ENCODE measurements at places on chromosomes 6 and 20.

DNA sequence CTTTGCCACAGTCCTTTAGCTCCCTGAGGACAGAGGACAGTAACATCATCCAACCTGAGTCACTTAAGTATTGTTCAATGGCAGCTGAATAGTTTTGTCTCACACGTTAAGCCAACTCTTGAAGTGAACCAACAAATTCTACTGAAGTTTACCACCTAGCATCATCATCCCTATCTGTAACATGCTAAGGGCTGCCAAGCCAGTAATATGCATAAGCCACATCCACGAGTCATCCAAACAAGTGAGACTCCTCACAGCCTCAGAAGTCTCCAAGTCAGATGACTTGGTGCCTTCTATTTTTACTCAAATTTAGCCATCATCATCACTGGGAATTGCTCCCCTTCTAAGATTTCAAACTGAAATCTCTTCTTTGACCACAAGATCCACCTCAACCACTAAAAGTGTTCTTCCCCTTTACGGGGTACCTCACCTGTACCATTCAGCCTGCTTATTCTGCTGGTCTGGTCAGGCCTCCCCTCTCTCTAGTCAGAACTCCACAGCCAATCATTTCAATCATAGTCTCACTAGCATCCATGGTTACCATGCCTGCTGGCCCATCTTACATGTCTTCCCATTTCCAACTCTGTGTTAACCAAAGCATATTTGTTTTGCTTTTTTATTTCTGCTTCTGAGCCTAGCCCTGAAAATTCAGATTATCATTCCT lies 73.7 kb downstream of the DTNBP1 start:
- no peak for DNase-seq

GRCh38 chr20:42159808-42160207 lies 541.6 kb upstream of the CHD6 start:
- DNase-seq = no peak

GRCh38 chr20:62193079-62194025 lies 10.5 kb downstream of the MTG2 start:
- DNase-seq = no peak

DNA sequence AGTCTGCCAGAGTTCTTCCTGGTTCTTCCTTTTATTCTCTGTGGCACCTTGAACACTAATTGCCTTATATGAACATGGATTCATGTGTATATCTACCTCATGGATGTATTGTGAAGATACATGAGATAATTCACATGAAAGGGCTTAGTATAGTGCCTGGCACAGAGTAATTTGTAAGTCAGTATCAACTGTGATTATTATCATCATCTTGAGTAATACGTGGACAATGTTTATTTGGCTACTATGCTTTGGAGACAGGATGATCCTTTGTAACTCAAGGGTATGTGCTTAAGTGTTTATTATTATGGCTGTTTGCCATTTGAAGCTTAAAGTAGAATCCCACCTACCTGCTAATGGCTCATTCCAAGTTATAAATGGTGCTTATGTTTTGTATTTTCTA lies 16.0 kb downstream of the DOP1A start:
- no peak for DNase-seq

GRCh38 chr20:21102603-21103311 lies 3.4 kb downstream of the LINC00237 start:
- DNase-seq = peak; percentile 49

GRCh38 chr6:102458990-102459389 lies 1065.5 kb downstream of the GRIK2 start:
- DNase-seq = no peak

DNA sequence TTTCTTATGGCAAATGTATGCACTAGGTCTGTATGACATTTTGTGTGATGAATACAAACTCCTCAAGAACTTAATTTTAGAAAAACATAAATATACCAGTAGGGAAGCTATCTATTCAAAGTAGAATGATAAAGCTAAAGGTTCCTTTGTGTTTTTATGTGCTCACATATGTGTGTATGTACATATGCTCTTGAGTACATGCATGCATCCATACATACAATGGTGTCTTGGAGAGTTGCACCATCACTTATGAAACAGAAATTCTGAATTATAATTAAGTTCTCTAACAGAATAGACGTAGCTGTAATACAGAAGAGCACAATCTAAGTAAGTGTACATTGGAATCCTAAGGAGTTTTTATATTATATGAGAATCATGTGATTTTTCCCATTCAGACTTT lies 2.3 kb downstream of the NKAIN2 start:
- DNase-seq = no peak

- DNase-seq = no peak
Observed at GRCh38 chr20:9025643-9026042, 43.2 kb upstream of the PLCB4 start.

DNA sequence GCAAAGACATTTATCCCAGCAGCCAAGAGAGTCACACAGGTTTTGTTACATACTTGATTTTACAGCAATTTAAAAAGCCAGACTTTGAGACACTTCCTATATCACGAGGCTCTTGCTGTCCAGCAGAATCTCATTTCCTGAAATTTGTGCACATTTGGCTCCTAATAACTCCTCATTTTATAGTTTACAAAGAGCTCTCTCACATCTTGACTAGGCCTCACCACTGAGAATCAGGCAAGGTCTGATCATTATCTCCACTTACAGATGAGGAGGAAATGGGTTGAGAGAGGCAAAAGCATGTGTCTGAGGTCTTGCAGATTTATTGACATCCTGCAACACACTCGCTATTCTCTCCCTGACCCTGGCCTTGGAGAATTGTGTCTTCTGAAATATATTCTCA lies 426.8 kb downstream of the MAFB start:
- no peak for DNase-seq

DNA sequence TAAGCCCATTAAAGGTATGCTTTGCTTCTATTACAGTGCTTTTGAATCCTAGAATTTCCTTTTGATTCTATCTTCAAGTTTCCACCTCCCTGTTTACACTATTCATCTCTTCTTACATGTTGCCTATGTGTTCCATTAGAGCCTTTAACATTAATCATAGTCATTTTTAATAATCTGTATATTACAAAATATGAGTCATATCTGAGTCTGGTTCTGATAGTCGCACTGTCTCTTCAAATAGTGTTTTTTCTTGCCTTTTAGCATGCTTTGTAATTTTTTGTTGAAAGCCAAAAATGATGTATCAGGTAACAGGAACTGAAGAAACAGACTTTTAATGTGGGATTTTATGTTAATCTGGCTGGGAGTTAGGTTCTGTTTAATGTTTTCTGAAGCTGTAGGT lies 68.4 kb downstream of the DNAAF9 start:
- DNase-seq = no peak

DNA sequence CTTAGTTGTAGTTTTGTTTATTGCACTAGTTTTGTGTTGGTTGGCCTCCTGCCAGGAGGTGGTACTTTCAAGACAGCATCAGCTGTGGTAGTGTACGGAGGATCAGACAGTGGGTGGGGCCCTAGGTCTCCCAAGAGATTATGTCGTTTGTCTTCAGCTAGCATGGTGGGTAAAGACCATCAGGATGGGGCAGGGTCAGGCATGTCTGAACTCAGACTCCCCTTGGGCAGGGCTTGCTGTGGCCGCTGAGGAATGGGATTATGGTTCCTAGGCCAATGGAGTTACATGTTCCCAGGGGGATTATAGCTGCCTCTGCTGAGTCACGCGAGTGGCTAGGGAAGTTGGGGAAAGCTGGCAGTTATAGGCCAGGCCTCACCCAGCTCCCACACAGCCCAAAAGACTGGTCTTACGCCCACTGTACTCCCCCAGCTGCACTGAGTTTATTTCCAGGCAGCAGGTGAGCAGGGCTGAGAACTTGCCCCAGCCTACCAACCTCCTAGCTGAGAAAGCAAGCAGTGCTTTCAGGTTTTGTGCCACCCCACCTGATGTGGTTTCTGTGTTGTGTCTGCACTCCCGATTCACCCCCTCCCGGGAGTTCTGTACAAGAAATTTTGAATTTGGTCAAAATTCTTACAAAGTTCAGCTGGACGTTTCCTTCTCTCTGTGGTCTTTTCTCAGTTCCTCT lies 24.7 kb downstream of the ZSCAN31 start:
- no peak for DNase-seq

GRCh38 chr20:63544241-63544957 lies 3.1 kb downstream of the SRMS start:
- DNase-seq = no peak

DNA sequence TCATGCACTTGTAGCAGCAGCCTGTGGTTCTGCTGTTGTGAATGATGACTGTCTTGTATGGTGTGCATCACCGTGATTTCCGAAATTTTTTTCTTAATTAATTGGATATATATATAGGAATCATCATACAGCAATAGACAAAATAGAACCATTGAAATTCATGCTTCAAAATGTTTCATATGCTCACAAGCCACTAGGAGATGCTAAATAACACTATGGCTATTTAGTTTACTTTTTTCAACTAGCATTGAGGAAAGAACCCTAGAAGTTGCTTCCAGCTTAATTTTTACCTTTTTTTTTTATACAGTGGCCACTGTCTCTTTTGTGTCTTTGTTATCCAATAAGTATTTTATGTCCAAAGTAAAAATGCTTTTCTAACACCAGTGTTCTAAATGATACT lies 485.4 kb downstream of the CDKAL1 start:
- no peak for DNase-seq

GRCh38 chr6:94251878-94252277 lies 832.5 kb upstream of the EPHA7 start:
- DNase-seq = no peak

- no peak for DNase-seq
Observed at GRCh38 chr6:161359618-161359945, 85.7 kb upstream of the AGPAT4 start.

GRCh38 chr6:131792091-131792496 lies 15.7 kb upstream of the ENPP1 start:
- no peak for DNase-seq

GRCh38 chr6:118808793-118809638 lies 84.9 kb upstream of the ASF1A start:
- DNase-seq = no peak

Data from substantia nigra (tissue), 51 donors.